GM18507 (cell line): ENCODE measurements at places on chromosomes 2 and 18.

DNA sequence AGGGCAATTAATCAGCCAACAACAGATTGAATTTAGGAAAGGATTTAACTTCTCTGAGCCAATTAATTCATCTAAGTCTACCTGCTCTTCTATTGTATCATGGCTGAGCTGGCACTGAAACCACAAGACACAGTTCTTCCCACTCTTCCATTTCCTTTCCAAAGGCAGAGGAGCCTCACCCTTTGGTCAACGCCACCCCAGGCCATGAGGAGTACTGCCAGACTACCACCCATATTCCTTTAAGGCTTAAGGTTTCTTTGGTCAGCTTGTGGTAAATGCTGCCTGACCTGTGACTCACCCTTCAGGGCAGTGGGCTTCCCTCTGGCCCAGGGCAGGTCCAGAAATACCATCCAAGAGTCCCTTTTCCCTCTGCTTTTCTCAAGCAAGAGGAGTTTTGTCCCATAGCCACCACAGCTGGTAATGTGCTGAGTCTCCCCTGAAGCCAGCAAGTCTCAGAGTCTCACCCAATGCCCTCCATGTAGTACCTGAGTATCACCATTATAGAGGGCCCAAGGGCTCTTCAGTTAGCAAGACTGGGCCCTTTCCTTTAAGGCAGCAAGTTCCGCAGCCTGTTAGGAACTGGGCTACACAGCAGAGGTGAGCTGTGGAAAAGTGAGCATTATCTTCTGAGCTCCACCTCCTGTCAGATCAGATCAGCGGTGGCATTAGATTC is 900.5 kb upstream of the CRIM1 start:
- no peak for DNase-seq

- no peak for DNase-seq
Observed at GRCh38 chr2:199342334-199342733, 115.4 kb downstream of the SATB2 start.

GRCh38 chr2:234989183-234989701 is 37.4 kb downstream of the SH3BP4 start:
- no peak for DNase-seq

- no peak for DNase-seq
Observed at GRCh38 chr18:50870138-50870845, 8.6 kb upstream of the ME2 start.

DNA sequence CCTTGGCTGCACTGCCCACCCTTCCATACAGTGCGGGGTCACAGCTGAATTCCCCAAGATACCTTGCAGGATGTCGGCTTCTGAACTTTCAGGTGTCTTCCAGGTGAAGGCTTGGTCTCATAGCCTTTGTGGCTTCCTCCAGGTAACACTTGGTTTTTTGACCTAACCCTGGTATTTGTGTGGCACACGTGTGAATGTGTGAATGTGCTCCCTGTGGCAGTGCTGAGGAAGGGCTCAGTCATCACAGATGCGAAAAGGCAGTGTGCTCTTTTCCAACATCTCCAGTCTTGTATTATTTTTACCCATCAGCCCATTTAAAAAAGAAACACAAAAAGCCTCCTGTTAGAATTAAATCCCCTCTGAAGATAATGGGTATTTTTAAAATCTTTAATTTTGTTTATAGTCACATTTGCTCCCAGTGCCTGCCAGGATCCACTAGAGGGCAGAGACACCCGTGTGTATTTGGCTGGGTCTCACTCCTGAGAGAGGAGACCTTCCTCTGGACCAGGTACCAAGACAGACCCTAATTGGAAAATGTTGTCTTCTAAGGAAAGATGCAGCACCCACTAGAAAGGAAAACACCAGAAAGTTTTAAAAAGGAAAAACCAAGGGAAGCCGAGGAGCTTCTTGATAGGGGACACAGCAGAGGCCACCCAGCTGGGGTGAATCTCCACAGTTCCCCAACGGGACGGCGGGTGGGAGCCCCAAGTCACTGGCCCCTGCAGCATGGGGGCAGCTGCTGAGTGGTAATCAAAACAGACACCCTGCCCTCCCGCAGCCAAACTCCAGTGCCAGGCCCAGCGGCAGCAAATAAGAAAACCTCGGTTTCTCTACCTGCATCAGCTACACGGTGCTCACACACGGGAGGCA is 27.7 kb downstream of the FAM110C start:
- no peak for DNase-seq

- no peak for DNase-seq
Observed at GRCh38 chr2:212284166-212284565, 254.4 kb downstream of the ERBB4 start.

- DNase-seq = no peak
Observed at GRCh38 chr18:8163286-8163959, 445.8 kb upstream of the RAB12 start.

DNA sequence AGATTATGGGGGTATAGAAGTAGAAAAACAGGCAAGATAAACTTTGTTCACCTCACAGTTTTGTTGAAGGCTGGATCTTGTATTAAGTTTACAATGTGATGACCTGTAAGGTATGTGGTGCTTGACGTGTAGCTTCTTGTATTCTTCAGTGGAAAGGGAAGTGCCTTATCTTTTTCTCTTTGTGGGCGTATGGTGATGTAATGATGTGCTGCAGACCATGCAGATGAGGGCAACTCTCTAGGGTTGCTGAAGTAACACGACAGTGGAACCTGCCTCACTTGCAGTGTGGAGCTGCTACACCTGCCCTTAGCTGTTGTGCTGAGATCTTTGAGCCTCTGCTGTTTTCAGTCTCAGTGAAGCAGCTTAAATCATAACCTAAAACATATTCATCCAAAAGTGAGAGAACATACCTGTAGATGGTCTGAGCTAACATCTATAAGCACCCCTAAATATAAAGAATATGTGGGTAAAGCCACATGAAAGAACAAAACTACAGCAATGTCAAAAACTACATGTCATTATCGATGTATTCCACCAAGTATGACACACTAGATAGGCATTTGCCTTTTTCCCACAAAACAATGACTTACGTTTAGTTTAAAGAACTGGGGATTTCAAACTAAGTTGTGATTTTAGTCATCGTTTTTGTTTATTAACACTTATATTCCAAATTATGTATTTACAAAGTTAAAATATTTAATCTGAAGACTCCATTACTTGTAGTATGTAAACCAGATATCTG is 1144.1 kb downstream of the CNTNAP5 start:
- DNase-seq = no peak

GRCh38 chr2:69397234-69397633 is 10.2 kb upstream of the GFPT1 start:
- DNase-seq = no peak

DNA sequence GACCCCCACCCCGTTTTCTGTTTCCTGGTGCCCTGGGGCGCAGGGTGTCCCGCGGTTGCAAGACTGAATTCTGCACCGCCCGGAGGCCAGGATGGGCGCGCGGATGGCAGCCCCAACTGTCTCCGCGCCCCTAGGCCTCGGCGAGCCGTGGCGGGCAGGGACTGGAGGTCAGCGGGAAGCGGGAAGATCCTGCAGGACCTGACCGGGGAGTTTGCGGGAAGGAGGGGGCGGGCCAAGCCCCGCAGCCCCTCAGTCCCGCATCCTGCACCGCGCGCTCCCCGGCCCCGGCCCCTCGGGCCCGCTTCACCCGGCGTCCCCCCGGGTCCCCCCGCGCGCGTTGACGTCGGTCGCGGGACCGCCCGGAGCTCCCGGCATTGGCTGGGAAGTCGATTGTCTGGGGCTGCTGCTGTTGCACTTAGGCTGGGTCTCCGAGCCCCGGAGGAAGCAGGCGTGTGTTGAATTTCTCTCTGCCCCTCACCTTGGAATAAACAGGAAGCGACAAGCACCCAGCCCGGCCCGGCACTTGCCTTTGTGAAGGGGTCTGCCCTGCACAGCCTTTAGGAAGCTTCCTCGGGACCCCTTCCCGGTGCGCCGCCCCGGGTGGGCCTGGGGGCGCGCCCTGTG is at the start of gene LDLRAD4:
Gene LDLRAD4 (plus strand): TSS at position 393 of the 624 bp plus-strand sequence.
- no peak for DNase-seq

- DNase-seq = no peak
Observed at GRCh38 chr2:133802409-133803039, 234.3 kb upstream of the NCKAP5 start.

DNA sequence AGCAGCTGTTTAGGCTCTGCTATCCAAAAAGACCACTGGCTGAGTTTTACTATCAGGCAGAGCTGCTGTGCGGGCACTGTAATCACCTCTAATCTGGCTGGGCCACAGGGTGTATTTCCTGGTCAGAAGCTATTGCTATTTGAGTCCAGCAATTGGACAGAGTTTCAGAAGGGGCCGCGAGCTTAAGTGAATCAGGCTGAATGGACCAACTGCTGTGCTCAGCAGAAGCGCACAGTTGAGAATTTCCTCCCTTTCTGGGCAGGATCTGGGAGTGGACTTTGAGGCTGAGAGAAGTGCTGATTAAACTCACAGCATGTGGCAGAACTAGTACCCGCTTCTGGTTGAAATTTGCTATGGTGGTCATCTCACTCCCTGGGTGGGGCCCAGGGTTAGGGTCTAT is 251.8 kb downstream of the INSIG2 start:
- DNase-seq = no peak

- DNase-seq = no peak
Observed at GRCh38 chr2:217535957-217536708, 466.7 kb downstream of the TNS1 start.

- no peak for DNase-seq
Observed at GRCh38 chr2:48120759-48121242, 214.5 kb upstream of the FBXO11 start.

DNA sequence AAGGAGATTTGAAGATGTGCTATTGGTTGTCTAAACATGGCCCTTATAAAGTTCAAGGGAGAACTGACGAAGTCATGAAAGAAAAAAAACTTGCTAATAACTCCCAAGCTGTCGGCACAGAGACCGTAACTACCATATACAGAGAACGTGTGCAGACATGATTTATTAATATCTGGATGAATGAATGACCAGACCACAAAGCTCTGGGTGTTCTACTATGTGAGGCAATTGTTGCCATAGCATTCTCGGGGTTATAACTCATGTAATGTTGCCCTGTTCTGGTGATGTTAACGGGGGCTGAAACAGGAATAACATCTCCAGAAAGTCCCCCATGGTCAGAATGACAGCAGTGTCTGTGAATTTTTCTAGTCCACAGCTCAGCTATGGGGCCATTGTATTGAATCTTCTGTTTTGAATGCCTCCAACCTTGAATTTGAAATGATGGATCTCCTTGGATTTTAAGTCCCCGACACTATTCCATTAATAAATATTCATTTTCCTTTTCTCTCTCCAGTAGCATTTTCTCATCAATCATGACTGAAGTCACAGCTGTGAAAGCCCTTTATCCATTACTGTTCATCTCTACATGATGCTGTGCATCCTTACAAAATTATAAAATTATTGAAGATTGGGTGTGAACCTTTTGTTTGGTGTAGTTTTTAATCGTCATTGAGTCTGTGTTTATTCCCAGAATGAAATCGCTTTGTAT is 483.4 kb upstream of the KLHL29 start:
- no peak for DNase-seq
